Natural killer cell (primary cell): ENCODE measurements at places on chromosomes 6 and 20. TPM values are rescaled to one million over a fixed set of nuclear protein-coding genes. Genes with fewer than 3 reads are reported as not detected.

- peaks cover 30% of the 10 kb centered on the region for H3K36me3 ChIP-seq
- H3K27me3 ChIP-seq: peaks cover 18% of the 10 kb centered on the region
- H3K4me1 ChIP-seq: peaks cover 21% of the 10 kb centered on the region
- H3K4me3 ChIP-seq: peak within 1 kb of the TSS; percentile 19
- no peak within 1 kb of the TSS for H3K27ac ChIP-seq
These were observed at the start of gene COL11A2 for GRCh38 chr6:33192105-33192646. COL11A2 (minus strand) TSS chr6:33192467; CDS start chr6:33192240, 227 bp downstream.

DNA sequence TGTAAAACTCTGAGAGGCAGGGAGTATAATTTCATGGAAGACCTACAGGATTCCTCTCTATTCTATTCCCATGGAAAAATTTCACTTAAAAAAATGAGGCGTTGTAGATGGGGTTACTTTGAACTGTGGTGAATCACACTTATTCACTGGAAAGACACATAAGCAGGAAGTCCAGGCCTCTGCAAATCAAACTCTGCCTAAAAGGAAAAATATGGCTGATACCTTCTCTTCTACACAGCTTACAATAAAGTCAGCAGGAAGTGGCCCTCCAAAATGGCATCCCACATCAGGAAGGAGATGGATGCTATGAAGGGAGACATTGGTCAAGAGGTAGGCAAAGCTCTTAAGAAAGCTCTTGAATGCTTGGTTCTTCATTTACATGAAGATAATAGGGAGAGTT is 115.9 kb downstream of the FYN start:
- no peaks in the 10 kb centered on the region for H3K27me3 ChIP-seq
- peak overlapping the region; percentile 99 for H3K27ac ChIP-seq
- H3K36me3 ChIP-seq: peaks cover 15% of the 10 kb centered on the region

DNA sequence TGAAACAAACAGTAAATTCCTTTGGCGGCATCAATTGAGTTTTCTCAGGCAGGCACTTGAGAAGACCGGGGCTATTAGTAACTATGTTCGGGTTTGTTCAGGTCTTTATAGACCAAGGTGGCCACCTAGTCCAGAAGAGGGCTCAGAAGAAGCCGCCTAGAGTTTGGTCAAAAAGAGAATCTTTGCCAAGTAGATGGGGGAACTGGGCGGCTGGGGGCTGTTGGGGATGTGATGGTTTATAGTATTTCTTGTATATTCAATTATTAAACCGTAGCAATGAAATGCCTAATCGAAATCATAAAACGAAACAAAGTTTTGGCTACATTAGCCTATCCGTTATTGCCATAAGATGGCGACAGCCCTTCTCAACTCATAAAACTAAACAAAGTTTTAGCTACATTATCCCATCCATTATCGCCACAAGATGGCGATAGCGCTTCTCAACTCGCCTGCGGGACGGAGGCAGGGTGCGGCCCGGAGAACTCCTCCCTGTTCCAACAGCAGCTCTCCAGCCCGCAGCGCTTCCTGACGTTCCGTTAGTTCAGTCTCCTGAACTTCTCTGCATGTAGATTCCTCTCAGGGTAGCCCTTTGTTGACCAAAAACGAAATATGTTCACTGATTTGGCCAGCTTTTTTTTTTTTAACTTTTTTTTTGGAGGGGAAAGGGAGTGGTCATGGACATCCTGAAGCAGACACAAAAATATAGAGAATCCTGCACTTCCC is 120.5 kb upstream of the PRSS16 start:
- H3K36me3 ChIP-seq: no peaks in the 10 kb centered on the region
- peak overlapping the region; percentile 39 for H3K27ac ChIP-seq
- H3K4me3 ChIP-seq: peak overlapping the region; percentile 12

GRCh38 chr6:26205625-26206574 is 118.7 kb downstream of the HFE start:
- H3K4me3 ChIP-seq: peak overlapping the region; percentile 81
- peak; percentile 60 for DNase-seq
- peak overlapping the region; percentile 96 for H3K27ac ChIP-seq

GRCh38 chr6:7175462-7175861 is 67.7 kb downstream of the RREB1 start:
- H3K36me3 ChIP-seq: peaks cover 15% of the 10 kb centered on the region
- H3K27ac ChIP-seq: no peak overlapping the region
- no peaks in the 10 kb centered on the region for H3K27me3 ChIP-seq

- H3K4me3 ChIP-seq: no peak overlapping the region
- peaks cover 13% of the 10 kb centered on the region for H3K4me1 ChIP-seq
- no peak overlapping the region for H3K27ac ChIP-seq
- H3K36me3 ChIP-seq: no peaks in the 10 kb centered on the region
These were observed 84.3 kb downstream of the CARMIL1 start for GRCh38 chr6:25363427-25363826.

- no peak overlapping the region for H3K27ac ChIP-seq
- H3K4me1 ChIP-seq: no peaks in the 10 kb centered on the region
- peaks cover 32% of the 10 kb centered on the region for H3K36me3 ChIP-seq
- H3K27me3 ChIP-seq: no peaks in the 10 kb centered on the region
- DNase-seq: no peak
- no peak overlapping the region for H3K4me3 ChIP-seq
These were observed 6.6 kb downstream of the TDP2 start for GRCh38 chr6:24660105-24660504.

- H3K4me3 ChIP-seq: no peak overlapping the region
- no peaks in the 10 kb centered on the region for H3K4me1 ChIP-seq
- no peak for DNase-seq
These were observed 1.3 kb upstream of the CST1 start for GRCh38 chr20:23752019-23752418.

- no peaks in the 10 kb centered on the region for H3K36me3 ChIP-seq
- no peak overlapping the region for H3K4me3 ChIP-seq
- no peaks in the 10 kb centered on the region for H3K4me1 ChIP-seq
- no peaks in the 10 kb centered on the region for H3K27me3 ChIP-seq
- no peak for DNase-seq
These were observed 7.9 kb upstream of the SLC22A16 start for GRCh38 chr6:110484321-110484720.

DNA sequence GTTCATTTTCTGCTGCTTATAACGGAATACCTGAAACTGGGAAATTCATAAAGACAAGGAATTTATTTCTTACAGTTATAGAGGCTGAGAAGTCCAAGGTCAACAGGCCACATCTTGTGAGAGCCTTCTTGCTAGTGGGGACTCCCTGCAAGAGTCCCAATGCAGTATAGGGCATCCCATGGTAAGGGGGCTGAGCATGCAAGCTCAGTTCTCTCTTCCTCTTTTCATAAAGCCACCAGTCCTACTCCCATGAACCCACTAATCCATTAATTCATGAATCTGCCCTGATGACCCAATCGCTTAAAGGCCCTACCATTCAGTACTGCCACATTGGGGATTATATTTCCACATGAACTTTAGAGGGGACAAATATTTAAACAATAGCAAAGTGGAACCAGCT is 26.5 kb downstream of the CYB5R4 start:
- no peaks in the 10 kb centered on the region for H3K36me3 ChIP-seq
- DNase-seq: no peak
- H3K4me3 ChIP-seq: no peak overlapping the region
- no peaks in the 10 kb centered on the region for H3K27me3 ChIP-seq

GRCh38 chr6:51322505-51322904 is 503.8 kb downstream of the TFAP2B start:
- H3K27ac ChIP-seq: no peak overlapping the region
- no peak overlapping the region for H3K4me3 ChIP-seq
- no peaks in the 10 kb centered on the region for H3K36me3 ChIP-seq
- no peaks in the 10 kb centered on the region for H3K27me3 ChIP-seq

DNA sequence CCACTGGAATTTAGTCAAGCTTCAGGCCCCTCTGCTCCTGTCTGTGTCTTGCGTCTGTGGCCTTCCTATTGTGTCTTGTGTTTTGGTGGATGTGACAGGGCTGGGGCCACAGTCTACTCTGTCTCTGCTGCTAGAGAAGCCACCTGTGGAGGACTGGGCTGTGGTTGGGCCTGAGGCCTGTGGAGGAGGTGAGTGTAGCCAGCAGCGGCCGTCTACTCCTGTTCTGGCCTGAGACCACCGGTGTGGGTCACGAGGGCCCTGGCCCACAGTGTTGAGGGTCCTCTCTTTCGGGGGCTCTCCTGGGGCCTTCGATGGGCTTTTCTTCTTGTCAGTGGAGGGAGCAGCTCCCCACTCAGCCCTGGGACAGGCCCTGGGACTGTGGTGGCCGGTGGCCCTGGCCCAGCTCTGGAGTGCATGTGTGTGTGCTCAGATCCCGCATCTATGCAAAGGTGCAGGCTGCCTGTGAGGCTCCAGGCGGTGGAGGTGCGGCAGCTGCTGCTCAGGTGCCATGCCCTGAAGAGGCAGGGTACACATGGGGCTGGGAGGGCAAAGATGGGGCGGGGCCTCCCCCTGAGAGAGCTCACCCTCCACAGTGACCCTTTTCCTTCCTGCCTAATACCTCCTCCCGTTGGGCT is 20.8 kb downstream of the SDCBP2 start:
- H3K4me1 ChIP-seq: peaks cover 1% of the 10 kb centered on the region
- H3K27ac ChIP-seq: no peak overlapping the region
- H3K36me3 ChIP-seq: no peaks in the 10 kb centered on the region
- DNase-seq: no peak
- H3K27me3 ChIP-seq: no peaks in the 10 kb centered on the region

DNA sequence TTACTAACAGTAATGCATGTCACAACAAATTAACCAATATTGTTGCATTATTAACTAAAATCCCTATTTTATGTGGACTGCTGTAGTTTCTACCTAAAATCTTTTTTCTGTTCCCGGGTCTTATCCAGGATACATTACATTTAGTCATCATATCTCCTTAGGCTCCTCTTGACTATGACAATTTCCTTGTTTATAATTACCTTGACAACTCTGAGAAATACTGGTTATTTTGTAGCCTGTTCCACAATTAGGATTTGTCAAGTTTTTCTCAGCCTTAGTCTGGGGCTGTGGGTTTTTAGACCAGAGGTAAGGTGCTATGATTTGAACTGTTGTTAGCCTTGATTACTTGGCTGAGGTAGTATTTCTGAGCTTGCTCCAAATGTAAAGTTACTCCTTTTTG is 3.7 kb downstream of the FBXO5 start:
- no peaks in the 10 kb centered on the region for H3K27me3 ChIP-seq
- no peak overlapping the region for H3K27ac ChIP-seq
- H3K4me1 ChIP-seq: peaks cover 16% of the 10 kb centered on the region
- peaks cover 8% of the 10 kb centered on the region for H3K36me3 ChIP-seq

GRCh38 chr6:167000759-167001158 is 1.6 kb downstream of the CEP43 start:
- H3K36me3 ChIP-seq: peaks cover 7% of the 10 kb centered on the region
- no peak overlapping the region for H3K27ac ChIP-seq
- H3K27me3 ChIP-seq: no peaks in the 10 kb centered on the region
- no peak overlapping the region for H3K4me3 ChIP-seq

DNA sequence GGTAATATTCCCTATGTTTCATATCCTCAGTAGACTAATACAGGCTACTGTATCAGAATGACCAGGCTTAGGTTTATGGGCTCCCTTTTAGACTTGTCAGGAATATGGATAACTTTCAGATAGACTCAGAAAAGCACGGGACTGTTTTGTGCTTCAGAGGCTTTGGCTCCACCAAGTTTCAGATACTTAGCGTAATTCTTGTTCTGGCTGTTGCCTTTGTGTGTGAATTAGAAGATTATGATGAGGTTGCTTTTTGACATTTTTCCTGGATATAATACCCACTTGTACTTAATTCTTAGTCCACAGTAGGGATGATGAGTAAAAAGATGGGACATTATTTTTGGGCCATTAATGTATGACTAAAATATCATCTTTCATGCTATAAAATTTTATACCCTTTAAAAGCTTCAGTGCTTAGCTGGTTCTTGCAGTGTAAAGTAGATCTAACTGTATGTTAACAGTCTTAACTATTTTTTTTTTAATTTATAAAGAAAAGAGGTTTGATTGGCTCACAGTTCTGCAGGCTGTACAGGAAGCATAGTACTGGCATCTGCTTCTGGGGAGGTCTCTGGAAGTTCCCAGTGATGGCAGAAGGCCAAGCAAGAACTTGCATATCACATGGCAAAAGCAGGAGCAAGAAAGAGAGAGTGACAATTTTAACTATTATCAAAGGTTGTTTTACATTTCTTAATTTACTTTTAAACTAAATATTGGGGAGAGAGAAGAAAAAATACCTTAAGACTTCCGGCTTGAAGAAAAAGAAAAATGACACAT is 120.7 kb downstream of the ZFAND3 start:
- H3K27me3 ChIP-seq: no peaks in the 10 kb centered on the region
- no peaks in the 10 kb centered on the region for H3K36me3 ChIP-seq
- no peak overlapping the region for H3K4me3 ChIP-seq
- no peak overlapping the region for H3K27ac ChIP-seq
- peaks cover 5% of the 10 kb centered on the region for H3K4me1 ChIP-seq
- no peak for DNase-seq

GRCh38 chr20:46546936-46547335 is 3.5 kb downstream of the OCSTAMP start:
- H3K4me1 ChIP-seq: peaks cover 38% of the 10 kb centered on the region
- H3K27ac ChIP-seq: no peak overlapping the region
- H3K4me3 ChIP-seq: no peak overlapping the region
- DNase-seq: no peak

- H3K4me3 ChIP-seq: no peak overlapping the region
- H3K36me3 ChIP-seq: no peaks in the 10 kb centered on the region
- H3K27ac ChIP-seq: no peak overlapping the region
- no peaks in the 10 kb centered on the region for H3K27me3 ChIP-seq
- peaks cover 16% of the 10 kb centered on the region for H3K4me1 ChIP-seq
These were observed 17.1 kb downstream of the NTSR1 start for GRCh38 chr20:62725596-62726268.

Gene ZBTB46
- 1.1 TPM for total RNA-seq

Gene PBOV1
- total RNA-seq: not detected

Gene ULBP3
- total RNA-seq: 1.5 TPM

Gene MROH8
- total RNA-seq: 1.7 TPM

Gene AAR2
- total RNA-seq: 26.5 TPM

Gene PTCHD4
- not detected for total RNA-seq

Gene GPR63
- 0.07 TPM for total RNA-seq
